ENCODE measurements at places on chromosomes 5 and 9.

- DNase-seq, result peak; percentile 44
These were observed 10.5 kb upstream of the ERAP1 start for GRCh38 chr5:96818125-96818788.

GRCh38 chr5:171592736-171593135 is 173.3 kb downstream of the FGF18 start:
- DNase-seq, result no peak

GRCh38 chr5:1021136-1021968 is 12.8 kb downstream of the NKD2 start:
- no peak for DNase-seq

- DNase-seq, result no peak
These were observed 32.4 kb upstream of the AP3B1 start for GRCh38 chr5:78326930-78327329.

- DNase-seq, result no peak
These were observed 371.8 kb upstream of the PTGER4 start for GRCh38 chr5:40307920-40308319.

GRCh38 chr5:2009986-2010914 is 127.5 kb upstream of the IRX4 start:
- no peak for DNase-seq

- no peak for DNase-seq
These were observed 2.1 kb upstream of the SLC6A19 start for GRCh38 chr5:1199340-1199648.

- DNase-seq, result no peak
These were observed 108.9 kb downstream of the IZUMO3 start for GRCh38 chr9:24436761-24437160.

- no peak for DNase-seq
These were observed 75.4 kb downstream of the TEX10 start for GRCh38 chr9:100277166-100277979.

- DNase-seq, result no peak
These were observed 129.3 kb upstream of the EPB41L4A start for GRCh38 chr5:112548246-112548881.

DNA sequence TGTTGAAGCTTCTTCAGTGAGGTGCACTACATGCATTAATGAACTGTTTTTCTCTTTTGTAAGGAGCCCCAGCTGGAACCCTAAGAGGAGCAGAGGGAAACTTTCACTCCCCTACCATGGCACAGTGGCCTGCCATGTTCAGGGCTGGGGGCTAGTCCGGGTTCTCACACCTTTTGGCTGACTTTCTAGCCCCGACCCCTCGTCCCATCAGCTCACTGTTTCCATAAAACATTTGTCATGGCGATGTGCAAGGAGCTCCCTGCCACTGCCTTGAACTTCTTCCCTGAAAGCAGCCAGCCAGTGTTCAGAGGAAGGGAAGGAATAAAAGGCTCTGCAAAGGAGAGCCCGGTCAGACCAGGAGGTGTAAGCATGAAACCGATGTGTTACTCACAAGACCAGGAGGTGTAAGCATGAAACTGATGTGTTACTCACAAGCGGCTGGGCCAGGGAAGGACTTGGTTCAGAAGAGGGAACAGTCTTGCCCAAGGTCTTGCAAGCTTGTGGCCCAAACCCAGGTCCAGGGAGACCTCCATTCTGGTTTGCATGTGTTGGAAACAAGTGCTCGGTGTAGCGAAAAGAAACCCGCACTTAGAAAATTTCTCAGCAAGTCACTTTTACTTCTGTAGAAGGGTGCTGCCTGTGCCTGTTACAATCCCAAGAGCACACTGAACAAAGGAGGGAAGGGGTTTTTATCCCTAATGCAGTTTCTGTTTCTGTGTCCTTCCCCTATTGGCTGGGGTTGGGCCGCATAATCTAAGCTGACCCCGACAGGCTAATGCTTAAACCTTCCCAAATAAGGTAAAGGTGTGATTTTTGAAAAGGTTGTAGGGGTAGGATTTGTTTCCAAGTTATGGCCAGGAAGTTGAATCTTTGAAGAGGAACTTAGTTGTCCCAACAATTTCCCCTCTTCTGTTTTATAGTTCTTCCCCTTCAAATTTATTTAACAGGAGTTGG is 3.4 kb upstream of the ABO start:
- no peak for DNase-seq

- no peak for DNase-seq
These were observed 202.8 kb upstream of the TAS2R1 start for GRCh38 chr5:9832921-9833320.

- no peak for DNase-seq
These were observed 12.8 kb upstream of the PRSS3 start for GRCh38 chr9:33782395-33783152.

- DNase-seq, result no peak
These were observed 167.3 kb downstream of the TRPM3 start for GRCh38 chr9:70954126-70954525.

DNA sequence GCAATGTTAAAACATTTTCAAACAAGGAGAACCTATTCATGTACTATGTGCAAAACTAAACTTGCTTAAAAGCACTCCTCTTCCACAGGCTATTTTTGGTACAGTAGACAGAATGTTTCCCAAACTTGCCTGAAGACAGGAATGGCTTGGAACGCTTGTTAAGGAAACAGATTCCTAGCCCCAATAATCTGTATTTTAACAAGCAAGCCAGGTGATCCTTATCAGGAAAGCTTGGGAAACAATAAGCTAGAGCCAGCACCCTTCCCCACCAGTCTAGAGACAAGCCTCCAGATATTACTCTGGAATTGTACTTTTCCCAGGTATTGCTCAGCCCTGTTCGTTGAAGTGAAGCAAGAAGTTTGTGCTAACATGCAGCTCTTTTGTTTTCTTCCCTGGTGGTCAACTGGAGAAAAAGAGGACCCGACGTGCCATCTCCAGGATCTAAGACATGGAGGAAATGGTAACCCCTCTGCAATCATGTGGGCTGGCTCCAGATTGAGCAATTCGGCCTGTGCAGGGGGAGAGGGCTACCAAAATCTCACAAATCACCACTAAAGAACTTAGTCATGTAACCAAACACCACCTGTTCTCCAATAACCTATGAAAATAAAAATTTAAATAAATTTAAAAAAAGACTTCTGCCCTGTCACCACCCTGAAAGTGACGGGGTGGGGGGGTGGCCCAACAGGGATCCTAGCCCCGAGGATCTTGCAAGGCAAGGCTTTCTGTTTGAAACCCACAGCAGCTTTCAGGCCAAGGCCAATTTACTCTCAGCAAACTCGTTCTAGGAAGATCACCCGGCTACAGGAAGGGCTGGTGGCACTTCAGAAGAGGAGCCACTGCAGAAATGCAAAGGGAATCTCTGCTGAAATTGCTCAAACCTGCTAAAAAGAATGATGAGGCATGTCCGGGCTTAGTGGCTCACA is 48.6 kb downstream of the SHB start:
- DNase-seq, result no peak
